ENCODE measurements at places on chromosomes 16 and 17. TPM values are rescaled to one million over a fixed set of nuclear protein-coding genes. Genes with fewer than 3 reads are reported as not detected.

- H3K36me3 ChIP-seq: no peaks in the 10 kb centered on the region
- DNase-seq: no peak
- H3K4me1 ChIP-seq: peaks cover 4% of the 10 kb centered on the region
- H3K4me3 ChIP-seq: no peak overlapping the region
- peaks cover 20% of the 10 kb centered on the region for H3K27me3 ChIP-seq
Measured at GRCh38 chr17:79690466-79690865, 40.3 kb upstream of the ENPP7 start.

DNA sequence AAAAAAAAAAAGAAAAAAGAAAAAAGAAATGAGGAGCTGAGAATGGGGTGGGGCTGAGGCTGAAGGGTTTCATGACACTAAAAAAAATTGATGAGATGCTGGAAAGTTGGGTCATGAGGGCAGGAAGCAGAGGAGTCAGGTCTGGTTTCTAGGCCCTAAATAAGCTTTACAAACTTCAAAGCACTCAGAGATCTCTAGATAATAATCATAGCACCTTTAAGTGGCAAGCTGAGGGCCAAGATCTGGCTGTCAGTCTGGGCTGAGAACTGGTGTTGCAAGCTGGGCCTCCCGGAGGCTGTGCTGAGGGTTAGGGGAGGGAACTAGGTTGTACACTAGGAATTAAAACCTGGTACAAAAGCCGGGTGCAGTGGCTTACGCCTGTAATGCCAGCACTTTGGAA lies 6.4 kb downstream of the ZNF764 start:
- no peaks in the 10 kb centered on the region for H3K36me3 ChIP-seq
- no peak overlapping the region for H3K27ac ChIP-seq
- no peak overlapping the region for H3K4me3 ChIP-seq
- DNase-seq: no peak

GRCh38 chr17:77666462-77666861 lies 292.0 kb upstream of the TNRC6C start:
- H3K4me1 ChIP-seq: no peaks in the 10 kb centered on the region
- no peak overlapping the region for H3K27ac ChIP-seq
- no peak overlapping the region for H3K4me3 ChIP-seq
- no peaks in the 10 kb centered on the region for H3K27me3 ChIP-seq
- no peak for DNase-seq

GRCh38 chr16:1069154-1069553 lies 3.4 kb upstream of the SSTR5 start:
- H3K27ac ChIP-seq: no peak overlapping the region
- no peak for DNase-seq
- H3K36me3 ChIP-seq: no peaks in the 10 kb centered on the region
- H3K4me1 ChIP-seq: no peaks in the 10 kb centered on the region
- H3K27me3 ChIP-seq: peaks cover 40% of the 10 kb centered on the region
- H3K4me3 ChIP-seq: no peak overlapping the region

The PRAC1 gene
- total RNA-seq: not detected

The CCL2 gene
- 44.1 TPM for total RNA-seq

The TMEM204 gene
- total RNA-seq: not detected

The TP53TG3 gene
- total RNA-seq: not detected

The TEX14 gene
- 0.09 TPM for total RNA-seq
